Amniotic stem cell (primary cell): ENCODE measurements at places on chromosomes 2 and 18.

GRCh38 chr18:30245766-30246455, 796.6 kb downstream of the DSC3 start:
- no peak for DNase-seq

GRCh38 chr18:79523206-79523735, 127.5 kb downstream of the NFATC1 start:
- no peak for DNase-seq

DNA sequence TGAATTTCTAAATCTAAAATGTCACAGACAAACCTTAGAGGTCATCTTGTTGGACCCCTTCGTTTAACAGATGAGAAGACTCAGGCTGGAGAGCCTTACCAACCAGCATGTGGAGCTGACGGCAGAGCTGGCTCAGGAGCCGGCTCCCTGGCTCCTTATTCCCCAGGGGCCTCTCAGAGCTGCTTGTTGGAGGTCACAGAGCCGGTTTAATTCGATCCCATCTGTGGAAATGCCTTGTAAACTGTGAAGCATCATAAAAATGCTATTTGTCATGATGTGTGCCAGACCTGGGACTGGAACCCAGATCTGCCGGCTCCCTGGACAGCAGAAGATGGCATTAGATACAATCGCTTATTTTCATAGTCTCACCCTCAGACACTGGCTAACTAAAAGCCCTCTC, 8.2 kb upstream of the CIB4 start:
- no peak for DNase-seq

- DNase-seq = no peak
Measured at GRCh38 chr2:170341684-170342623, 164.0 kb downstream of the MYO3B start.
